ENCODE measurements at places on chromosomes 7 and 10.

DNA sequence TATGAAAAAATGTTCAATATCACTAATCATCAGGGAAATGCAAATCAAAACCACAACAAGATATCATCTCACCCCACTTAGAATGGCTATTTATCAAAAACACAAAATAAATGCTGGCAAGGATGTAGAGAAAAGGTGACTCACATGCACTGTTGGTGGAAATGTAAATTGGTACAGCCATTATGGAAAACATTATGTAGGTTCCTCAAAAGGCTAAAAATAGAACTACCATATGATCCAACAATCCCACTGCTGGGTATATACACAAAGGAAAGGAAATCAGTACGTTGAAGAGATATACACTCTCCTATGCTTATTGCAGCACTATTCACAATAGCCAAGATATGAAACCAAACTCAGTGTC is 50.2 kb downstream of the CDK1 start:
- no peaks in the 10 kb centered on the region for H3K4me1 ChIP-seq
- H3K27ac ChIP-seq: no peak overlapping the region
- no peak overlapping the region for H3K4me3 ChIP-seq

GRCh38 chr7:28180031-28180363 is 598 bp downstream of the JAZF1 start:
- H3K27ac ChIP-seq: no peak overlapping the region
- H3K27me3 ChIP-seq: no peaks in the 10 kb centered on the region
- no peaks in the 10 kb centered on the region for H3K36me3 ChIP-seq
- peak overlapping the region; percentile 96 for H3K4me3 ChIP-seq
- no peak for DNase-seq
- H3K4me1 ChIP-seq: peaks cover 2% of the 10 kb centered on the region

DNA sequence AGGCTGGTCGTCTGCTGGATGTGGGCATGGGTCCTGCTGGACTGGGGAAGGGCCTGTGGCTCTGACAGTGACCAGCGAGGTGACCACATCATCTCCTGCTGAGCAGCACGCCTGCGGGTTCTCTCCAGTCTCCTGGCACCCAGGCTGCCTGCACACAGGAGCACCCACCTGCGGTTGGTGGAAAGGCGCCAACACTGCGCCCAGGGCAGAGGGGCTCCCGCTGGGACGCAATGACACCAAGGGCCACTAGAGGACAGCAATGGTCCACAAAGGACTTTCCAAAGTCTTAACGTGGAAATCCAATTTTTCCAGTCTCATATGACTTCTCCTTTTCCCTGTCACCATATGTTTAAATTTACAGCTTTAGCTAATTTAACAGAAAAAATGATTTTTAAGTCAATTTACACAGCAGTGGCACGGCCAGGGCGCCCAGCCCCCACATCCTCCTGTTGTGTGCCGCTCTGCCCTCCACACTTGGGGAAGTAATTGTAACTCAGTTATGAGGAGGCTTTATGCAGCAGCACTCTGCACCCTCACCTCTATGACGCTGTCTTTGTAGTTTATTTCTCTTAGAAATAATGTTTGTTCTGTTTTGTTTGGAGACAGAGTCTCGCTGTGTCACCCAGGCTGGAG is 38.1 kb downstream of the CFAP46 start:
- H3K4me1 ChIP-seq: no peaks in the 10 kb centered on the region
- no peak overlapping the region for H3K27ac ChIP-seq
- H3K4me3 ChIP-seq: no peak overlapping the region
- H3K36me3 ChIP-seq: no peaks in the 10 kb centered on the region
- DNase-seq: no peak

- H3K4me3 ChIP-seq: no peak overlapping the region
- no peaks in the 10 kb centered on the region for H3K27me3 ChIP-seq
- H3K27ac ChIP-seq: no peak overlapping the region
Observed at GRCh38 chr7:107643407-107643806, 17.2 kb upstream of the SLC26A4 start.

GRCh38 chr10:116269619-116270018 is 3.4 kb downstream of the GFRA1 start:
- no peak overlapping the region for H3K4me3 ChIP-seq
- H3K4me1 ChIP-seq: peaks cover 2% of the 10 kb centered on the region
- no peak overlapping the region for H3K27ac ChIP-seq
- peaks cover 49% of the 10 kb centered on the region for H3K27me3 ChIP-seq
- DNase-seq: no peak

GRCh38 chr7:18352339-18353255 is 143.0 kb upstream of the HDAC9 start:
- H3K4me3 ChIP-seq: no peak overlapping the region
- H3K27me3 ChIP-seq: no peaks in the 10 kb centered on the region
- H3K4me1 ChIP-seq: peaks cover 2% of the 10 kb centered on the region
- H3K36me3 ChIP-seq: no peaks in the 10 kb centered on the region
- no peak for DNase-seq

GRCh38 chr10:73889014-73889413 is 14.7 kb upstream of the CAMK2G start:
- no peaks in the 10 kb centered on the region for H3K4me1 ChIP-seq
- H3K4me3 ChIP-seq: no peak overlapping the region
- no peaks in the 10 kb centered on the region for H3K36me3 ChIP-seq
- no peak overlapping the region for H3K27ac ChIP-seq

DNA sequence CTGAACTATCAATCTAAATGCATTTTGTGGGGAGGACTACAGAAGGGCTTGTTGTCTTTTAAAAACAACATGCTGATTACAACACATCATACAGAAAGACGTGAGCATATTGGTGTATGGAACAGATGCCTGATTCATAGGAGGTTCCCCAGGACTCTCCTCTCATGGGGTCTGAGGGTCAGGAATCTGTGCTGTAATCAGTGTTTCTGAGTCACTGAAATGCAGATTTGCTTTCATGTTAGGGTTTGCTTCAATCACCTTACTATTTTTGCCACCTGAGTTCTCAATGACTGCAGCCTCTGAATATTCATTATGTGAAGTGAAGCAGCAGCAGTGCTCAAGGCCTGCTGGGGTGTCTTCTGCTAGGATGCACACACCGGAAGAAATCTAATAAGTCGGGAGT is 550 bp upstream of the ANK3 start:
- no peaks in the 10 kb centered on the region for H3K36me3 ChIP-seq
- no peaks in the 10 kb centered on the region for H3K27me3 ChIP-seq
- no peaks in the 10 kb centered on the region for H3K4me1 ChIP-seq
- H3K4me3 ChIP-seq: no peak overlapping the region
- H3K27ac ChIP-seq: no peak overlapping the region

GRCh38 chr7:120838281-120838682 is 19.7 kb downstream of the TSPAN12 start:
- no peak overlapping the region for H3K4me3 ChIP-seq
- H3K27ac ChIP-seq: no peak overlapping the region
- DNase-seq: no peak
- peaks cover 1% of the 10 kb centered on the region for H3K4me1 ChIP-seq
- no peaks in the 10 kb centered on the region for H3K36me3 ChIP-seq

- peak overlapping the region; percentile 72 for H3K4me3 ChIP-seq
- H3K36me3 ChIP-seq: no peaks in the 10 kb centered on the region
- no peak for DNase-seq
- H3K4me1 ChIP-seq: no peaks in the 10 kb centered on the region
Observed at GRCh38 chr7:11831156-11831735, 752 bp downstream of the THSD7A start.

GRCh38 chr7:138753610-138754009 is 44.2 kb upstream of the TMEM213 start:
- no peaks in the 10 kb centered on the region for H3K4me1 ChIP-seq
- H3K4me3 ChIP-seq: no peak overlapping the region
- no peak overlapping the region for H3K27ac ChIP-seq

DNA sequence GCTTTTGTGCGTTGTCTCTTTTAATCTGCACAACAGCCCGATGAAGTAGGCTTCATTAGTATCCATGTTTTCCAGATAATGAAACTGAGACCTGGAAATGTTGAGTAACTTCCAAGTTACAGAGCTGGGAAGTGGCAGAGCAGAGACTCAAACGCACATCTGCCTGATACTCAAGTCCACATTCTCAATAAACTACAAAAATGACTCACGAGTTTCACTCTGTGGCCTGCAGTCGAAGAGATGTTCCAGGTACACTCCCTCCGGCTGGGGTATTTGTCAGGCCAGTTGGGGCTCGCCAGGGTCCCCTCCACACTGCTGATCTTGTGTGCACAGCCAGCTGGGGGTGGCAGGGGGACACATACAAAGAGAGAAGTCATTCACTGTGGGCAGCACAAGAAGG is 17.7 kb upstream of the OPALIN start:
- DNase-seq: no peak
- H3K4me3 ChIP-seq: no peak overlapping the region
- no peak overlapping the region for H3K27ac ChIP-seq
- H3K4me1 ChIP-seq: peaks cover 5% of the 10 kb centered on the region
- no peaks in the 10 kb centered on the region for H3K36me3 ChIP-seq

- no peak overlapping the region for H3K27ac ChIP-seq
- DNase-seq: peak; percentile 29
- H3K27me3 ChIP-seq: no peaks in the 10 kb centered on the region
- no peak overlapping the region for H3K4me3 ChIP-seq
- no peaks in the 10 kb centered on the region for H3K36me3 ChIP-seq
- no peaks in the 10 kb centered on the region for H3K4me1 ChIP-seq
Observed at GRCh38 chr7:108114117-108114841, 15.9 kb downstream of the LAMB4 start.

- no peaks in the 10 kb centered on the region for H3K4me1 ChIP-seq
- no peak overlapping the region for H3K27ac ChIP-seq
- no peak overlapping the region for H3K4me3 ChIP-seq
- no peaks in the 10 kb centered on the region for H3K36me3 ChIP-seq
- no peaks in the 10 kb centered on the region for H3K27me3 ChIP-seq
Observed at GRCh38 chr7:65397730-65398142, 24.1 kb downstream of the ZNF92 start.

GRCh38 chr7:31466036-31466435 is 47.9 kb upstream of the ITPRID1 start:
- no peak overlapping the region for H3K4me3 ChIP-seq
- peaks cover 6% of the 10 kb centered on the region for H3K4me1 ChIP-seq
- H3K27me3 ChIP-seq: no peaks in the 10 kb centered on the region
- no peak overlapping the region for H3K27ac ChIP-seq
- peak; percentile 80 for DNase-seq

DNA sequence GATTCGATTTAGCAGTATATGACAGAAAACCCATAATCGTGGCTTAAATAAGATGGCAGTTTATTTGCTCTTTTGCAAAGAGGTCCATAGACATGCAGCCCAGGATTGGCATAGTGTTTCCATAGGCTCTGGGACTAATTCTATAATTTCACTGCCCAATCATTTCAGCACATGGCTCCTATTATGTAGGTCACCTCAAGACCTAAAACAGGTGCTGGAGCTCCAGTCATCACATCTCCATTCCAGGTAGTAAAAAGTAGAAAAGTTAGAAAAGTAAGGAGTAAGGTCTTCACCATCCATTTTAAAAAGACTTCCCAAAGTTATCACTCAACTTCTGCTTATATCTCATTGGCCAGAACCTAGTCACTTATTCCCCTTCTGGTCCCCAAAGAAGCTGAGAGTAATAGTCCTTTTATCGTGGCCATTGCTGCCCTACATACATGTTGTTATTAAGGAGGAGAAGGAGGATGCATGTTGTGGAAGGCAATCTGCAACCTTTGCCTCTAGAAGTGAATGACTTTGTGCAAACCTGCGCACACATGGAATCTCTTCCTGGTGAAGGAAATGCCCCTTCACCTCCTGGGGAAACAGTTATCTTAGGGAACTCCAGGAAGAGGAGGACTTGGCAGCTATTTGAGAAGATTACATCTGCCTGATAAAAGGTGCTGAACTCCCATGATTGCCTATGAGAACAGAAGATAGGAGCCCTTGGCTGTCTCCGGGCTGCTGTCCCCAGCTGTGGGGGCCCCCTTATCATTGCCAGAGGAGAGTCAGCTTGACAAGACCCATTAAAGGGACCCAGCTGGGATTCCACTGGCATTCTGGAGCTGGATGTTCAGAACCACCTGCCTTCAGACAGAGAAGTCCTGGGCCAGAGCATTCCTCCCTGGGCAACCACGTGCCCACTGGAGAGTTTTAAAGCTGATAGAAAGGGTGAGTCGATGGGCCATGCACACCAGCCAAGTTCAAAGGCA is 330.6 kb upstream of the ZMIZ1 start:
- H3K27me3 ChIP-seq: no peaks in the 10 kb centered on the region
- no peaks in the 10 kb centered on the region for H3K36me3 ChIP-seq
- no peak overlapping the region for H3K27ac ChIP-seq
- no peak for DNase-seq
- no peak overlapping the region for H3K4me3 ChIP-seq
- peaks cover 3% of the 10 kb centered on the region for H3K4me1 ChIP-seq

DNA sequence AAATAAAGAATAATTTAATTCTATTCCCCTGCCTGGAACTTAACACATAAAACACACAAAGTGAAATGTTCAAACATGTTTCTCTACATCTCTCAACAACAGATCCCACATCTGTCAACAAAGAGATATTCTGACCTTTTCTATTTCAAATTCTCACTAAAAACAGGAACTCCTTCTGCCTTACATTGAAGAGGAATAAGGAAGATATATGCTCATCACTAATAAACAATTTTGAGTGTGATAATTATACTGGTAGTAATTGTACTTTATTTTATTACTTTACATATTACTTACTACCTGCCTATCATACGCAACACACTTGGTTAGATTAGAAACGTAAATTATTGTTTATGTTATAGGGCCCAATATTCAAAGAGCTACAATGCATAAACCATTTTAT is 13.4 kb downstream of the AKR1C2 start:
- no peak overlapping the region for H3K27ac ChIP-seq
- no peaks in the 10 kb centered on the region for H3K36me3 ChIP-seq
- H3K4me1 ChIP-seq: no peaks in the 10 kb centered on the region
- no peak for DNase-seq
- H3K27me3 ChIP-seq: no peaks in the 10 kb centered on the region

- no peaks in the 10 kb centered on the region for H3K4me1 ChIP-seq
- no peaks in the 10 kb centered on the region for H3K27me3 ChIP-seq
- H3K27ac ChIP-seq: no peak overlapping the region
- no peak overlapping the region for H3K4me3 ChIP-seq
- DNase-seq: no peak
- no peaks in the 10 kb centered on the region for H3K36me3 ChIP-seq
Observed at GRCh38 chr7:141974831-141975230, 1.3 kb upstream of the TAS2R38 start.

DNA sequence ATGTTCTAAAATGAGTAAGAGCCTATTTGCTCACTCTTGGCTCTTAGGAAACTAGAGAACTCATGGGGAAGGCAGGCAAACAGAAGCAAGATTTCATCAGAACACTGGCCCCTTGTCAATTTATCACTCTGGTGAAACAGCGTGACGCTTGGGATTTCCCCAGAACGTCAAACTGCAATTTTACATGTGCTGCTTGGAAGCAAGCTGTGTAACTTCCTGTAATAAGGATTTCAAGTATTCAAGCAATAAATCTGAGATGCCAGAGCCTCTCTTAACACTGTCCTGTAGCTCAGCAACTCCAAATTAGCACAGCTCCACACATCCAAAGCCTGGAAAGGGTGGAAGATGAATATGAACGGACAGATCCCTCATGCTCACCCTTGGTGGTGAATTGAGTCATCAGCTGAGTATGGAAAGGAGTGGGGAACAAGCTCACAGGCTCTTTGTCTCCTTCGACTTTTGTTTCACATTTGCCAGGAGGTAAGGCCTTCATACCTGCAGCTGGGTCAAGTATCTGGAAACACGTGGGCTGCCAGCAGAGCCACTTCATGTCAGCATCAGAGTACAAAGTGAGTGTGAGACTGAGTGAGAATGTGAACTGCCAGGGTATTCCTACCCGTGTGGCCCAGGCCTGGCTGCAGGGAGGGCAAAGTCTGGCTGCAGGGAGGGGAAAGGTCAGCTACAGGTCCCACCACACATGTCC is 140.4 kb upstream of the NAMPT start:
- H3K27me3 ChIP-seq: no peaks in the 10 kb centered on the region
- no peak overlapping the region for H3K27ac ChIP-seq
- no peak for DNase-seq
- no peak overlapping the region for H3K4me3 ChIP-seq
- no peaks in the 10 kb centered on the region for H3K36me3 ChIP-seq

GRCh38 chr7:27873981-27874957 is 134.3 kb downstream of the TAX1BP1 start:
- no peaks in the 10 kb centered on the region for H3K27me3 ChIP-seq
- H3K4me3 ChIP-seq: no peak overlapping the region
- no peak for DNase-seq
- no peak overlapping the region for H3K27ac ChIP-seq
- no peaks in the 10 kb centered on the region for H3K36me3 ChIP-seq

Measured in iPS DF 6.9 (cell line).